Natural killer cell (primary cell): ENCODE measurements at places on chromosomes 7 and 10.
A peak's percentile ranks its signal among the peaks of the same experiment; 100 is the strongest.

GRCh38 chr10:86234107-86234506, 132.5 kb downstream of the GRID1 start:
- DNase-seq = no peak

DNA sequence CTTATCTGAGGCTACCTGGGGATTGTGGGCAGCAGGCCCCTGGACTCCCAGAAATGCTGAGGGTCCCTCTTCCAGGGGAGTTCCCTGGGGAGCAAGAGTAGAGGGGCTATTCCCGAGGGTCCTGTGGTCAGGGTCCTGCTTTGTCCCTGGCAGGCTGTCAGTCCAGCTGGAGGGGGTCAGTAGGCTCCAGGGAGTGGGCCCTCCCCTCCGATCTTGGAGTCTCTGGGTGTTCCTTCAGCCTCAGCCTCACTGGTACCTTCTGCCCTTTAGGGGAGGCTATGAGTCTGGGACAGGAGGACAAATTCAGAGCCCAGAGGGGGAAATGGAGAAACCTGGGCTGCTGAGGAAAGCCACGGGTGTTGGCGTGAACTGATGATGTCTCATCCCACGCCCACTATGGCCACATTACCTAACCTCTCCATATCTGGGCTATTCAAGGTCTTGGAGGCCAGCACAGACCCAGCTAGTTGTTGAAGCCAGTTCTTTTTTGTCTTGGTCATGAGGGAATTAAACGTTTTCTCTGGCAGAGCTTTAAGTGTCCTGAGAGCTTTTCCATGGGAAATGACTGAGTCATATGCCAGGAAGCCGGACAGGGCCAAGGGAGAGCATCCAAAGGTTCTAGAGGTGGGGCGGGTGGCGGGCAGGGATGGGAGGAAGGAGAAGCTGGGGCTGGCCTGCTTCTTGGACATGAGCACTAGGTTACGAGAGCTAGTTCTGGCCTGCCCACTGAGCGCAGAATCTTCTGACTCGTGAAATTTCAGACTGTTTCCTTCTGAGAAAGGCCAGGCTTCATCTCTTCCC, 6.2 kb downstream of the CALHM2 start:
- DNase-seq = no peak

GRCh38 chr10:14904316-14904732, 25.7 kb downstream of the SUV39H2 start:
- DNase-seq = peak; percentile 62

DNA sequence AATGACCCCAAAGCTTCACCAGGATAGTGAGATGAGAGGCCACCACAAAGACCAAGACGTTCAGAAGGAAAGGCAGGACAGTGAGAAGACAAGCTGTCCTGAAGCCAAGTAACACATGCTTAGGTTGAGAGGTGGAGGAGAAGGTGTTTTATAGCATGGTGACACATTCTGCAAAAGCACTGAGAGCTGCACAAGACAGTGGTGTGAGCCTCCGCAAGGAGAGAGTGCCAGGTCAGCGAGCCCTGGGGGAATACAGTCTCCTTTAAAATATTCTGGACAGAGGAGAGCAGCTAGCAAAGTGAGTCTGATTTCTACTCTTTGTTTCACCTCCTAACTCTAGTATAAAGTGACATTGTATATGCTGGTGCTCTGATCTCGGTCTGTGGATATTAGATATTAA, 68.0 kb upstream of the VKORC1L1 start:
- no peak for DNase-seq

DNA sequence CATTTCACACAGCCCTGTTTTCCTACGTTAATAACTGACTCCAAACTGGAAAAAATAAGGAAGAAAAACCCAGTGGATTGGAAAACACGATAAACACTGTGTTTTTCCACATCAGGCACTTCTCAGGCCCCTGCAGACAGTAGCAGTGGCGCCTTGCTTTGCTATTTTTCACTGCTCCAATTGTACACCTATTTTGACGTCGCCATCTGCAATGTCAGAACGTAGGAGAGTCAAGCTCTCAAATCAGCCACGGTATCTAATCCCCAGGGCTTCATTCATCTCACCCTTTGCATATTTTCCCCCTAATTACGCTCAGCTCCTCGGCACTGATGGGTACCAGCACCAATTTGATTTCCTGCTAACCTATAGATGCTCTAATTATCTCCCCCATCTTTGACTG, 338.1 kb upstream of the GALNT17 start:
- no peak for DNase-seq

DNA sequence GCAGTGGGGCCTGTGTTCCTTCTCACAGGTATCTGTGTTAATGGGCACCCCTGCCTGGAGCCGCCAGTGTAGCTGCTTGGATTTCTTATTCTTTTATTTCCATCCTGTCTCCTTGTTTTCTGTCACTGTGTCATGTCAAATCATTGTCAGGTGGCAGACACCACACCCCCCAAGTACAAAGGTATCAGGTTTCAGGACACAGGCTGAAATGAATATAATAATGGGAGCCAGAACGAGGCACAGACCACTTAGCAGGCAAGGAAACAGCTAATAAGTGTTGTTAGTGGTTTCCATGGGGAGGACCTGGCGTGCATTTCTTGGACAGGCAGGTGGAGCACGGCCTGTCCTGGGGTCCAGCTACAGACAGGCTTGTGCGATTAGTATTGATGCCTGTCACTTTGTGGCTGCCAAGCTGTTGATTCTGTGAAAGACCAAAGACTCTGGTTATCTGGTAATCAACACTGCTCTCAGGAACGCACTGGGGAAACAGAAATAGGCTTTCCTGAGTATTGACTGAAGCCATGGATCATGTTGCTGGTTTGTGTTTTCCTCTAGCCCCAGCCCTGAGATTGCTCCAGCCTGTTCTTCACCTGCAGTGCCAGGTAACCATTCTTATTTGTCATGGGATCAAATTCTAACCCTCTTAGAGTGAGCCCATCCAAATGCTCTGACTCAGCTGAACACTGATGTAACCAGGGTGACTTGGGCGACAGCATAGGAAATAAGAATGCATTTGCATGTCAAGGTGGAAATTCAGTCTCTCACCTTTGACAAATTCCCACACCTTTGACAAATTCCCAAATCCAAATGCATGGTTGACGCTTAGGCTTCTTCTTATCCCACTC, 1002.0 kb downstream of the LRMDA start:
- no peak for DNase-seq
